Calu3 (cell line): ENCODE measurements at places on chromosomes 12 and 14. TPM values are rescaled to one million over a fixed set of nuclear protein-coding genes. Genes with fewer than 3 reads are reported as not detected.

- no peaks in the 10 kb centered on the region for H3K27me3 ChIP-seq
- no peak overlapping the region for H3K4me3 ChIP-seq
- no peaks in the 10 kb centered on the region for H3K36me3 ChIP-seq
- no peak overlapping the region for H3K27ac ChIP-seq
Observed at GRCh38 chr14:34180869-34181268, 230.0 kb upstream of the EGLN3 start.

DNA sequence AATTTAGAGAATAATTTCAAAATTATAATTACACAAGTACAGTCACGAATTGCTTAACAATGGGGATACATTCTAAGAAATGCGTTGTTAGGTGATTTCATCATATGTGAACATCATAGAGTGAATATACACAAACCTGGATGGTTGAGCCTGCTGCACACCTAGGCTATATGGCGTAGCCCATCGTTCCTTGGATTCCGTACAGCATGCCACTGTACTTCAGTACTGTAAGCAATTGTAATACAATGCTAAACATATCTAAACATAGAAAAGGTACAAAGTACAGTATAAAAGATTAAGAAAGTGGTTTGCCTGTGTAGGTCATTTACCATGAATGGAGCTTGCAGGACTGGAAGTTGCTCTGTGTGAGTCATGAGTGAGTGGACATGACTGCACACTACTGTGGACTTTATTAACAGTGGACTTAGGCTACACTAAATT is 286.2 kb downstream of the CACNA1C start:
- H3K4me1 ChIP-seq = peaks cover 27% of the 10 kb centered on the region
- peak overlapping the region; percentile 48 for H3K27ac ChIP-seq
- H3K4me3 ChIP-seq = no peak overlapping the region
- peak; percentile 44 for DNase-seq

- peaks cover 20% of the 10 kb centered on the region for H3K36me3 ChIP-seq
- no peak for DNase-seq
- peaks cover 16% of the 10 kb centered on the region for H3K4me1 ChIP-seq
Observed at GRCh38 chr14:95132760-95133159, 24.6 kb downstream of the DICER1 start.

DNA sequence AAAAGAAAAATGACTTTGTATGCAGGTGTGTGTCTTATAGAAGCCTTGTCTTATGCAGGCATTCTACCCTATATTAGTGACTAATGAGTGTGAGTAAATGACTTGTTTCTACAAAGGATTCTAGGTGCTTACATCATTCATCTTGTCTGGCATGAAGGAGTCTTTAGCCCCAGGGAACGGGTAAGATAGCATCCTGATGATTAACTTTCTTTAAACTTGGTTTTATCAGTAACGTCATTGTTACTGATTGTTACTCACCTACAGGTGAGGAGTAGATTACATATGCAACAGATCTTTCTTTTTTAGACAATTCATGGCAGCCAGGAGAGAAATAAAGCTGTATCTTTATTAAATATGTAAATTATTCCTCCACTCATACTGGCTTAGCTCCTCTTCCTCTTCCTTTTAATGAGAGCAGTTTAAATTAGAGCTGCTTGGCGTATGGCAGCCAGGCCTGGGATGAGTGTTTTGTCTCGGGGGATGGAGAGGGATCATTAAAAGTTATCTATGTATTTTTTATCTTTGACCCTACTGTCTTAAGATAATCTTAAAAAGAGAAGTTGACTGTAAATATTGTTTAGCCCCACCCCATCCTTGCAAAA is 57.2 kb upstream of the ATP2A2 start:
- H3K27me3 ChIP-seq = no peaks in the 10 kb centered on the region
- H3K36me3 ChIP-seq = peaks cover 4% of the 10 kb centered on the region
- no peak for DNase-seq
- peaks cover 17% of the 10 kb centered on the region for H3K4me1 ChIP-seq
- H3K27ac ChIP-seq = peak overlapping the region; percentile 15

DNA sequence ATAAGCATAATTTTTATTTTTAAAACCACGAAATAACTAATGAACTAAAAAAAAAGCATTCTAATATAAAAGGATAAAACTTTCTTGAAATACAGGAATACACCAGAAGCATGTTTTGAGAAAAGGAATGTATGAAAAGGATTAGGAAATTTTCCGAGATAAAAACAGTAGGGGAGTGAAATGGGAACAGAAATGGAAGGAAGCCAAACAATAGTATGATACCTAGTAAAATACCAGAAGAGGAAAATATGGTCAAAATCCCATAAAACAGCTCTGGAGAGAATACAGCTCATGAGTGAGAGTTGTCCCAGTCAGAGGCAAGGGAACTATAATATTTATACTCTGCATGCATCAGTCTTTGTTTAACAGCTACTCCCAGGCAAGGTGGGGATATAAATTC is 1016.2 kb downstream of the SLC6A15 start:
- DNase-seq = no peak
- H3K36me3 ChIP-seq = no peaks in the 10 kb centered on the region
- no peak overlapping the region for H3K27ac ChIP-seq
- H3K27me3 ChIP-seq = no peaks in the 10 kb centered on the region
- no peaks in the 10 kb centered on the region for H3K4me1 ChIP-seq

DNA sequence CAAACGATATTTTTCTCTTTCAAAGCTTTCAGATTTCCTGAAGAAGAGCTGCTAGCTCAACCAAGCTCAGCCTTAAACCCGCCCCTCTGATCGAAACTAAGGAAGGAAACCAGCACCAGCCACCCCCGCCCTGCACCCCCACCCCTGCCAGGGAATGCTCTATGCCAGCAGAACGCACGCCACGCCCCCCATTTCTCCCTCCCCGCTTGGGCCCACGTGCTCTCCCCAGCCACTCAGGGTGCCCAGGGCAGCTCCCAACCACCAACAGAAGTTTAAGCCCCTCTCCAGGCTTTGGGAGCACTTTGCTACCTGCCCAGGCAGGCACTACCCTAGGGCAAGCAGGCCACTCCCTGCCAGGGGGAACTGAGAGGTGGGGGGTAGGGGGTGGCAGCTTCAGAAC is 18.8 kb upstream of the KRT78 start:
- H3K4me3 ChIP-seq = no peak overlapping the region
- H3K27ac ChIP-seq = no peak overlapping the region
- no peaks in the 10 kb centered on the region for H3K36me3 ChIP-seq
- DNase-seq = peak; percentile 65
- H3K27me3 ChIP-seq = no peaks in the 10 kb centered on the region

- H3K4me1 ChIP-seq = no peaks in the 10 kb centered on the region
- no peak overlapping the region for H3K27ac ChIP-seq
- H3K27me3 ChIP-seq = no peaks in the 10 kb centered on the region
- peaks cover 4% of the 10 kb centered on the region for H3K36me3 ChIP-seq
- H3K4me3 ChIP-seq = no peak overlapping the region
- DNase-seq = no peak
Observed at GRCh38 chr12:53577941-53578352, 48.2 kb downstream of the ATF7 start.

TEX52 gene
- not detected in 2 replicates for total RNA-seq

TXNRD1 gene
- total RNA-seq = 262 and 269 TPM in 2 replicates

TCL1B gene
- total RNA-seq = not detected in 2 replicates

GPR137C gene
- total RNA-seq = 2.0 and 2.3 TPM in 2 replicates
